Brain pericyte (primary cell): ENCODE measurements at places on chromosomes 5 and 9.

DNA sequence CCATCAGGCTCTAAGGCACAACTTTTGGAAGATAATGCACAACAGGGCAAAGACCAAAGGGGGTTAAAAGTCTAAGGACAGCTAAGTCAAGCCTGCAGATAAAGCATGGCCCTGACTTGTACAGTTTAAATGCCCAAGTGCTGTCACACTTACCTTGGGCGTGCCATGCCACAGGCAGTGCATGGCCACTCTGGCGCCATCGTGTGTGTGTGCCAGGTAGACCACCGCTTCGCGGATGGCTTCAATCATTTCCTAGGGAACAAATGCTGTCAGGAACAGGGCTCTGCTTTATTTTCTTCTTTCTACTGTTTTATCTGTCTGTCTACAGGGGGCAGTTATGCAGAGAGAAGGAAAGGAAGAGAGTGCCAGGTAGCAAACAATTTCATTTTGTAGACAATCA, 19.3 kb downstream of the PUM3 start:
- no peak for DNase-seq

DNA sequence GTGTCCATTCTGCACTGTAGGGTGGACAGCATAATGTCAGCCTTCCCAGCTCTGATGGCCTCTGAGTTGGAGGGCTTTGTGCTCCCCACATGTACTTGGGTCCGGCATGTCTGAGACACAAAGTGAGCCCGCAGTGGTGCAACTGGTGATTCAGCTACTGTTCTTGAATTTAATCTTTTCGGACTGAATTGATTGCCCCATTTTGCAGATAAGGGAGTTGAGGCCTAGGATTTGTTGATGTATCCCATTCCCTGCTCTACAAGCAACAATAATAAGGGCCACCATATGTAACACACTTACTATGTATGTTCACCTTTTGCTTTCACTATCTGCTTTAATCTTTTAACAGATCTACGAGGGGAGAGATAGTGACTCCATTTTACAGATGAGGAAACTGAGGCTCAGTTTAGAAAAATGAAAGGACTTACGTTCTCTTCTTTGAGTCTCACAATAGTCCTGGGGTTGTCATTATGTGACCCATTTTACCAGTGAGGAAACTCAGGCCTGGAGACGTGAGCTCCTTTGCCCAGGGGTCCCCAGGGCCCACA, 4.5 kb downstream of the GSN start:
- DNase-seq = no peak

GRCh38 chr9:34458959-34459340, 345 bp downstream of the DNAI1 start:
- no peak for DNase-seq

GRCh38 chr5:72245951-72246532, 74.0 kb downstream of the MRPS27 start:
- no peak for DNase-seq

DNA sequence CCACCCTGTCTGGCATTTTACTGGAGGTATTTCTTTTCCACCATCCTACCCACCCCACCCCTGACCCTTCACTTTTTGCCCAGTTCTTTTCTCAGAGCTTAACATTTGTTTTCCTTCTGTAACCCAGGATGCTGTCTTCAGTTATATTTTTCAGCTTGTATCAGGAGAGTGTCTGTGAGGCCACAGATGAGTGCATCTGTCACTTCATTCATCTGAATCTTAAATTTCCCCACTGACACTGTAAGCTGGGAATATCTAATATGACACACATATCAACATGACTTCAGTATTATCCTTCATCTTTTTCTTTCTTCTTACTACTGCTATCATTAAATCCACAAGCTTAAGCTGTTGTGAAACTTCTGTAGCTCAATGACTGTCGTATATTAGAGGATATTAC, 4.9 kb downstream of the MARCHF3 start:
- DNase-seq = no peak

GRCh38 chr9:10818206-10818605, 205.4 kb upstream of the PTPRD start:
- no peak for DNase-seq

DNA sequence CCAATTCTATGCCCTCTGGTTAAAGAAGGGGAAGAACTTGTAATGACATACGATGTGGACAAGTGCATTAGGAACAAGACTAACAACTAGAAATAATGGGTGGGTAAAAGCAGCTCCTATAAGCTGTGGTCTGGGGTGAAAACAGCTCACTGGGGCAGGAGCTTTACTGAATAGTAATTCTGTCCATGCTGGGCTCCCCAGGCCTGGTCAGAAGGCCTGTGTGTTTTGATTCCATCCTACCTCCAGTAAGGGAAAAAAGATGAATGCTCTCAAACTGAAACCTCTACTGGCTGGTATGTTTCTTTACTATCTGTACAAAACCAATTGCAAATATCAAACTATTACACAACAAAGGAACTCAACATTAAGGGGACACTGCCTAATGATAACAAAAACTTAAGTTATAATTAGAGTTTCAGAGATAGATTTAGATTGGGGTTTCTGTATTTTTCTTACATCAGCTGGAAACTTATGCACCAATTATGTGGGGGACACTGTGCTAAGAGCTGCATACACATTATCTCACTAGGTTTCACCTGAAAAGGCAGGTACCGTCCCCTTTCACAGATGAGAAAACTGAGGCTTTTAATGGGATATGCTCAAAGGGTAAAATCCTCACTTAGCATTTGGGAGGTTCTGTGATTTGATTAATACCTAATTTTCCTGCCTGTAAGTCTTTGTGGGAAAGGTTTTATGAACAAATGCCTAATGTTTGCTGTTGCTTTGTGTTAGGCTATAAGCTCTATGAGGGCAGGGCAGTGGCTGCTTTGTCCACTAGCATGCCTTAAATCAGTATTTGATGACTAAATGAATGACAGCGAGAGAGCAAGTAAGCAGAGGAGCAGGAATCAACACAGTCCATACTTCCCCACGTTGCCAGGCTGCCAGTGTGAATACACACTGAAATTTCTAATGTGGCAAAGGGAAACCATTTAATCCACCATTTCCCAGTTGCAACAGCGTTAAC, 53.6 kb downstream of the ELL2 start:
- DNase-seq = no peak

DNA sequence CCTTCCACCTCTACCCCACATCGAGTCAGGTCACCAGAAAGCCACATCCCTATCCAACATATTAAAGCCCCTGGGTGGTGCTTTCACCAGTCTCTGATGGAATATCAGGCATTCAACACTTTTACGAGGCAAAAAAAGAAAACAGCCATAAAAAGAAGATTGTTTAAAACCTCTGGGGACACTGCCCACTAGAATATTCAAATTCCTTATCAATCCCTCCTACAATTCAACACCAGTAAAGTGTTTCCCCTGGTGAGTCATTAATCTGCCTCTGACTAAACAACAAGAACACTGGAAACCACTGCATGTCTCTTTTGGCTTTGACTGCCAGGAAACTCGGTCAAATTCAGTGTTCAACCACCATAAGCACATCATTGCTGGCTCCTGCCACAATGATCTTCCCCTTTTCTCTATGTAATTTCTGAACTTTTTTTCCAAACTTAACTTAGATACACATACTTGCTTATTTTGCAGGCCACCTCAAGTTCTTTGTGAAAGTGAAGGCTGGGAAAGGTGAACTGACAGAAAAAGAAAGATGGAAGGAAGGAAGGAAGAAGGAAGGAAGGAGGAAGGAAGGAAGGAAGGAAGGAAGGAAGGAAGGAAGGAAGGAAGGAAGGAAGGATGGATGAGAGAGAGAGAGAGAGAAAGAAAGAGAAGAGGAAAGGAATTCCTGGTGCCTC, 105.3 kb downstream of the PAX5 start:
- no peak for DNase-seq

DNA sequence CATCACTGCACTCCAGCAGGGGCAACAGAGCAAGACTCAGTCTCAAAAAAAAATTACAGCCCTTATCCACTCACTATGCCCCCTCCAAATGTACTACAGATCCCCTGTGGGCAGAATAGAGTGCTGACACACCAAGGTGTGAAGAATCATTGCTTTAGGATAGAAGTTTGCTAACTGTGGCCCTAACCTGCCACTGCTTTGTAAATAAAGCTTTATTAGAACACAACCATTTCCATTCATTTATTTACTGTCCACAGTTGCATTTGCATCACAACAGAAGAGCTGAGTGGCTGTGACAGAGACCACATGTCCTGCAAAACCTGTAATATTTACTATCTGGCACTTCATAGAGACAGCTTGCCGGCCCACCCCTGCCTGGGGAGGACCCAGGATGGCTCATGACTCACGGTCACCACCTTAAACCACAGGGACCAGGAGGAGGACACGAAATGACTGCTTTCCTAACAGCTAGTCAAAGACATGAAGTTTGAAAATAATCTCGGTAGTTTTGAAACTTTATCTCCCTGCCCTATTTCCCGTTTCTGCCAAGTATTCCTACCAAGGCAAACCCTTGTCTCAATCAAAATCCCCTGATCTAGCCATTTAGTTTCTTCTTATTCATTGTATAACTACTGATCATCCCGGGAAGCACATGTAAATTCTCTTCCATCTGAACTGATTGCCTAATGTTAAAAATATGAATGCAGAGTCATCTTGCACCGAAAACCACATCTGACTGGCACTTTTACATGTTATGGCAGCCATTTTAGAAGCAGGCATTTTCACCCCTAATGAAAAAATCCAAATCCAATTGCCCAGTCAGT, 206.1 kb downstream of the SLIT3 start:
- no peak for DNase-seq

DNA sequence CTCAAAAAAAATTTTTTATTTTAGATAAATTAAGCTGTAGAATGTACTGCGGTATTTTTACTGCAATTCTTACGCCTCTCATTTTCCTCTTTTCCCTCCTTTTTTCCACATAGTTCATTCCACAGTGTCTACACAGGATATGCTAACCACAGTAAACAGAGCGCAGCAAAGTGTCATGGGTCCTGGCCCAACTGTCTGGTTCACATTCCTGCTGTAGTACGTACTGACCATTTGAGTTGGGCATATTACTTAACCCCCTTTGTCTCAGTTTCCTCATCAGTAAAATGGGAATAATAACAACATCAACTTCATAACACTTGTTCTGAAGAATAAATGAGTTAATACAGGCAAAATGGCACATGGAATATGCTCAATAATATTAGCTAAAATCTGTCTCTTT, 41.6 kb downstream of the SLC44A1 start:
- DNase-seq = no peak
